Non-pigmented ciliary epithelial cell (primary cell): ENCODE measurements at places on chromosomes 1 and 21.

DNA sequence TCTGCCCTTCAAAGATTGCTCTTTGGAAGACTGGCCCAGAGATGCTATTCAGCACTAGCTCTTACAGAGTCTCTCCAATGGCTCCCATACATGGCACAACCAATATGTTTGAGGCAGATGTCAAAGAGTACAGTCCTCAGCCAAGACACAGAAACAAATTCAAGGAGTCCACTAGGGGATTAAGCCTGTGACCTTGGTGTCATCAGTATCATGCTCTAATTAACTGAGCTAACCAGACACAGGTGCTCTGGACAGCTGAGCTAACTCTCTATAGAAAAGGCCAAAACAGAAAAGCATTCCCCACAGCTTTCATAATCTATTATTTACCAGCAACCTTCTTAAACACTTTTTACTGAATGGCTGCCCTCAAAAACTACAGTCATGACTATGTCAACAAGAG lies 666.0 kb upstream of the PLXNA2 start:
- no peak for DNase-seq

DNA sequence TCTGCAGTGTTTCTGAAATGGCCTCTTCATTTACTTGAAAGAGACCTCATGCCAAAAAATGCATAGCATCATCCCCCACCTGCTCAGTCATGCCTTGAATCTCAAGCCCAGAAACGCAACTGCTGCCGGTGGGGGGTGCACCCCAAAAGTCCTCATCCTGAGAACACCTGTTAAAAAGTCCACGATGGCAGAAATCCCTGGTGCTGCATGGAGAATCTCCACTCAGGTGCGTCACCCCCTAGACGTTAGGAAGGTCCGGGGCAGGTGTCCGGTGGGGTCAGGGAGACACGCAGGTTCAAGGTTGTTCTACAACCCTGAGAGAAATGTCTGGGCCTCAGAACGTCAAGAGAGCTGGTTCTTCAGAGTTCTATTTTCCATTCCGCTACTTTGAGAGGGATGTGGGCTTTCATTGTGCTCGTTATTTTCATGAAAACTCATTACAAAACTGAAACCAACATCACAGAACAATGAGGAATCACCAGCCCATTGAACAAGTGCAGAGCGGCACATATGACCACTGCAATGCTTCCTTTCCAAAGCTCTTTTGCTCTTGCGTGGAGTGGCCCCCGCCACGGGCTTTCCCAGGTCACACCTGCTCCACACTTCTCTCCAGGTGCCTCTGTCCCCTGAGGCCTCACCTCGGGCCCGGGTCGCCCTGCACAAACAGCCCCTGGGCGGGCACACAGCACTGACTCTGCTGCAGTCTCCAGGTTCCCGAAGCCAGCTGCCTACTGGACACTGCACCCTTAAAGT lies 201.9 kb downstream of the TOMM20 start:
- no peak for DNase-seq

DNA sequence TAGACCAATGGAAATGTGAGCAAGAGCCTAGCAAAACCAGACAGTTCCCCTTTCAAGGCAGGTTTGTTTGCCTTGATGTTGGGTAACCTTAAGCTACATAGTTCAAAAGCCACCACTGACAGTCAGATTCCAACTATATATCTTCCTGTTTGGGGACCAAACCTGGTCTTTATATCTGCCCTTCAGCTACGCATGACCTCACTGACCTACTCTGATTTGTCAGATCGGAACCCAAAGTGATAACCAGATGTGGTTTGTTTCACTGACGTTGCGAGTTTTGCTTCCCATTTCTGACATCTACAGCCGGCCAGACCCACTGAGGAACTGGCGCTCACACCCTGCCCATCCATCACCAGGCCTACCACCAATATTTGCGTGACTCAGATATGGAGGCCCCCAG lies 361.1 kb upstream of the CHRM3 start:
- DNase-seq, result no peak

GRCh38 chr1:219159946-219160645 lies 13.6 kb upstream of the LYPLAL1 start:
- DNase-seq, result no peak

GRCh38 chr1:184352776-184353175 lies 34.1 kb upstream of the C1orf21 start:
- DNase-seq, result no peak

- DNase-seq, result no peak
Measured at GRCh38 chr1:230976825-230977747, 1.6 kb downstream of the TTC13 start.
